CD4-positive, alpha-beta T cell treated with Interleukin-17A for 1 hour (primary cell): ENCODE measurements at places on chromosomes 12 and 14.

DNA sequence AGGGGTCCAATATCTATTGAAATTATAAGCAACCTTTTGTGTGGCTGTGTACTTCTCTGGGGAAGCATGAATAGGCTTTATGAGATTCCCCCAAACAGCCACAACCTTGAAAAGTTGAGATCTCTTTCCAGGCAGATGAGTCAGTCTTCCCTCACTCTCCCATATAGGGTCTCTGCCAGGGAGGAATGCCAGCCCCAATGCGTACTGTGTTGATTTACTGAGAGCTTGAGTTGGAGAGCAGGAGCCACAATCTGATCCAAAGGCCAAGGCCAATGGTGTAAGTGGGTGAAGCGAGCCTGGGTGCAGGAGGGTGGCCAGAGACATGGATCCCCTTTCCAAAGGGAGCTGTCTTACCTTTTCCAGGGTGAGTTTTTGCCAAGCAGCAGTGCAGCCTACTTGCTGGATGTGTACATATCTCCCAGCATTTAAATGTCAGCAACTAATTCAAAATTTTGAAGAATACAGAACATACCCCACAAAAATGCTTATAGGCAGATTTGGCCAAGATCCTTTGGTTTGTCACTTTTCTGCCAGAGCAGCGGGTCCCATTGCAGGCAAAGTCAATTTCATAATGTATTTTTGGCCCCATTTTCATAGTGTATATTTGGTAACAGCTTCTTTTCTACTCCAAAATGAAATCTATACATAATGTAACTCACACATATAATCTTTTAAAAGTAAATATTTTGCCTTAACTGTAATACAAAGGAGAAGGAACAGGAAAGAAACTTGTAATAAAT lies 88.2 kb downstream of the TBC1D30 start:
- DNase-seq = no peak

DNA sequence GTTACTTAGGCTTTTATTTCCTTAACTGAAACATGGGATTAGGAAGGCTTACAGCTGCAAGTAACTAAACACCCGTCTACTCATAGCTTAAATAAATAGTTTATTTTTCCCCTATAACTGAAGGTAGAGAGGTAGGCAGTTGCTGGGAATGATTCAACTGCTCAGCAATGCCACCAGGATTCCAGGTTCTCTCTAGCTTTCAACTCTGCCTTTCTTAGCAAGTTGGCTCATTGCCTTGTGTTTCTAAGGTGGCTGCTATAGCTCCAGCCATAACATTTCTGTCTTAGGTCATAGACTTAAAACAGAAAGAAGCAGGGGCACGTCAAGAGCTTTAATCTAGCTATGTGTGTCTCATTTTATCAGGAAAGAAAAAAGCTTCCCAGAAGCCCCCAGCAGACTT lies 103.7 kb upstream of the MDM1 start:
- DNase-seq = no peak

DNA sequence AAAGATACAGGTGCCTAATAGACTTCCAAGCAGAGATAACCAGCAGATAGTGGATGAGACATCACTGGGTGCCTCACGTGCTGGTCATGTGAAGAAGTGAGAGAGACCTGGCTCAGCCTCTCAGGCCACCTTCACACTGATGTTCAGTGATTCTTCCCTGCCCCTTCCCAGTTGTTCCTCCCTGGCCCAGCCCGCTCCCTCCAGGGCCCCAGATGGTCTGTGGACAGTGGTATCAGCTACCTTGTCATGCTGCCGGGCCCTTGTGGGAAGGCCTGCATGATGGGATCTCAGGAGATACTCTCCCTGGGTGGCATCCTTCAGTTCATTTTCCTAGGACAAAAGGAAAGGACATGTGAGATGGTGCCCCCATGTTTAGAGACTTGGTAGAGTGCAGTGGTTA lies 179.9 kb downstream of the PIWIL1 start:
- DNase-seq = no peak

- no peak for DNase-seq
Observed at GRCh38 chr12:39592295-39592694, 27.3 kb downstream of the ABCD2 start.

DNA sequence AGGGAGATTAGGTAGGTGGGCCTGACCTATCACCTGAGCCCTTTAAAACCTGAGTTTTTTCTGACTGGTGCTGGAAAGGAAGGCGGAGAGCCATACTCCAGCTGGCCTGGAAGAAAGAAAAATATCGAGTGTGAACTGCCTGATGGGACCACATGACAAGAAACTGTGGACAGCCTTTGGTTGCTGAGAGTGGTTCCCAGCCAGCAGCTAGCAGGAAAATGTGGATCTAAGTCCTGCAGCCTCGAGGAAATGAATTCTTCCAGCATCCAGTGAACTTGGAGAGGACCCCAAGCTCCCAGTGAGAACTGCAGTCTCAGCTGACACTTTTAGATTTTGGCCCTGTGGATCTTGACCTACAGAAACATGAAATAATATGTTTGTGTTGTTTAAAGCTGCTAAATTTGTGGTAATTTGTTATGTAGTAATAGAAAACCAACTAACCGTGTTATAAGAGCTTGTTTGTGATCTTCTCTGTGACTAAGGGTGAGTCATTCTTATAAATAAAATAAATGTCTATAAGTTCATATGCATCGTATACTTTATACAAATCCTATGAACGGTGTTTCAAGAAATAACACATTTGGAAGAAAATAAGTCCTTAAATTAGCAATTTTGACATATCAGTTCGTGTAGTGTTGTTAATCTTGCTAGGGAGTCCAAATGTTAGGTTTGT lies 359.6 kb downstream of the BMP4 start:
- no peak for DNase-seq

DNA sequence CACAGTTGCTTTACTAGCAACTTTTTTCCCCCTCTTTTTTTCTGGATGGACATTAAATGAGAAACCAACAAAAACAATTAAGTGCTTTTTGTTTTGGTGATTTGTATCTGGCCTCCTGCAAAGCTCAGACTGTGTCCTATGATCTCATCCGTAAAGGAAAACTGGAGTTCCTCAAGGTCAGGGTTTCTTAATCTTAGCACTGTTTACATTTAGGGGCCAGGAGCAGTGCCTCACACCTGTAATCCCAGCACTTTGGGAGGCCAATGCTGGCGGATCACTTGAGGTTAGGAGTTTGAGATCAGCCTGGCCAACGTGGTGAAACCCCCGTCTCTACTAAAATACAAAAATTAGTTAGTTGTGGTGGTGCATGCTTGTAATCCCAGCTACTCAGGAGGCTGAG lies 28.0 kb downstream of the ENTPD5 start:
- DNase-seq = no peak

GRCh38 chr12:55875704-55876467 lies 33.1 kb upstream of the MMP19 start:
- no peak for DNase-seq

GRCh38 chr14:32757568-32757967 lies 181.1 kb upstream of the NPAS3 start:
- no peak for DNase-seq

GRCh38 chr12:92695056-92695455 lies 7.7 kb upstream of the PLEKHG7 start:
- DNase-seq = no peak

- DNase-seq = no peak
Observed at GRCh38 chr12:46084666-46085631, 94.6 kb upstream of the SCAF11 start.

DNA sequence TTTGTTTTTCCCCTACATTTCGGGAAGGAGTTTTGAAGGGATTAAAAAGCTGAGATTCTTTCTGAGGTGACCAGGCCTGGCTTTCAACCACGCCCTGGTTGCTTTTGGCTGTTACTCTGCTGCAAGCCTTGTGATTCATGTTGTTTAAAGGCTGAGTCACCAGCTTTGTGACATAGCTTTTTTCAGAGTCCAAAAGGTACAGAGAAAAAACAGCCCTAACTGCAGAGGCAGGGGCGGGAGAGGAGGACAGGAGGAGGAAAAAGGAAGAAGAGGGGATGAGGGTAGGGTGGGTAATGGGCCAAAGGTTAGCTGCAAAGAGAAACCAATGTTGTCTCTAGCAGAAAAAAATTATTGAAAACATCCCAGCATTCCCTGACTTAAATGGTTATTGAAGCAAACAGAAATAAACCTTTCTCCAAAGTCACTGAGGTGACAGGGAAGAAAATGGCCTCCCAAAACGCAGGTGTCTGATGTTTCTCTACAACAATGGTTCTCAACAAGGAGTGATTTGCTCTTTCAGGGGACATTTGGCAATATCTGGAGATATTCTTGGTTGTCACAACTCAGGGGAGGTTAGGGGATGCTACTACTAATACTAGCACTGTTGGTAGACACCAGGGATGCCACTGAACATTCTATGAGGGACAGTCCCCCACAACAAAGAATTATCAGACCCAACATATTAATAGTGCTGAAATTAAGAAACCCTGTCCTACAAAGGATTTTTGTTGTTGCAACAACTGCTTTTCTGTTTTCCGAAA lies 2.1 kb upstream of the UBC start:
- peak; percentile 49 for DNase-seq

DNA sequence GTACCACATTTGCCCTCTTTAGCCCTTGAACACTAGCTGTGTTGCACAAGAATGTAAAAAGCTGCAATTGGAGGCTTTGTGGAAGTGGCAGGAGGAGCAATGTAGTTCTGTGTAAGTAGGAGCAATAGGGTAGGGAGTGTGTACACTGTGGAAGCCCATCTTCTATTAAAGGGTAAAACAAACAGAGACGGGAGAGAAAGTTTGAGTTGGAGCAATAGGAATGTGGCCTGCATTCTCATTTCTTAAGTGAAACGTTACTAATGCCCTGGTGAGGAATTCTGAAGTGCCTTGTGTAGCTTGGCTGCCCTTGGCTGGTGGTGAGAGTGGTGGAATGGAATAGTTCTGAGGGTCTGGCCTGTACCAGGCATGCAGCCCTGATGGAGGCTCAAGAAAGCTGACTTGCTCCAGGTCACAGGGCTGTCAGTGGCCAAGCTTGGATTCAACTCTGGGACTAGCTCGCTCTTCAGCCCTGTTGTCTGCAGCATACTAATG lies 38.8 kb upstream of the ATP23 start:
- no peak for DNase-seq

- no peak for DNase-seq
Observed at GRCh38 chr12:2319737-2320506, 267.1 kb downstream of the CACNA1C start.

GRCh38 chr14:74275241-74275841 lies 27.4 kb downstream of the ABCD4 start:
- DNase-seq = no peak

GRCh38 chr12:74781991-74782485 lies 244.4 kb downstream of the ATXN7L3B start:
- DNase-seq = no peak

- DNase-seq = no peak
Observed at GRCh38 chr12:10747730-10748129, 24.6 kb upstream of the YBX3 start.

- peak; percentile 52 for DNase-seq
Observed at GRCh38 chr12:6612247-6612646, 5.1 kb upstream of the CHD4 start.

GRCh38 chr12:9184276-9184675 lies 23.9 kb downstream of the PZP start:
- no peak for DNase-seq

DNA sequence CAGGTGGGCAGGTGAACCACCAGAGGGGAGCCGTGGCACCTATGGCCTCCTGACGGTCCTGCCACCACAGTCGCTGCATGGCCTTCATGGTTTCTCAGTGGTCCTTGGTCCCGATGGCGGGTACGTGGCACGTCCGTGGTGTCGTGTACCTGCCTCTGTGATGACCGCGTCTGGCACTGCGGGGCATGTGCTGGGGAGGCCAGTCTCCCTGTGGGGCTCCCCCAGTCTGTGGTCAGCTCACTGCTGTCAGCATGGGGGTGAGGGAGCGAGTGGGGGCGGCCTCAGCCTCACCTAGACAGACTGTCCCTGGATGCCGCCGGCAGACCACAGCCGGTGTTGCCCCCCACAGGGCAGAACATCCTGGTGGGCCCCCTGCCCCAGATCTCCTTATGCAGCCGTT lies 267.2 kb downstream of the SEC23A start:
- DNase-seq = no peak

GRCh38 chr12:76183459-76184186 lies 99.1 kb upstream of the NAP1L1 start:
- DNase-seq = peak; percentile 17
